Sigmoid colon (tissue), 7 donors: ENCODE measurements at places on chromosomes 2 and 18. TPM values are rescaled to one million over a fixed set of nuclear protein-coding genes. Genes with fewer than 3 reads are reported as not detected.

- no peak overlapping the region for H3K27ac ChIP-seq
- H3K4me3 ChIP-seq = no peak overlapping the region
- no peaks in the 10 kb centered on the region for H3K36me3 ChIP-seq
- H3K4me1 ChIP-seq = peaks cover 3% of the 10 kb centered on the region
- DNase-seq = no peak
- no peaks in the 10 kb centered on the region for H3K27me3 ChIP-seq
Observed at GRCh38 chr2:74206180-74206688, 7.8 kb downstream of the MTHFD2 start.

DNA sequence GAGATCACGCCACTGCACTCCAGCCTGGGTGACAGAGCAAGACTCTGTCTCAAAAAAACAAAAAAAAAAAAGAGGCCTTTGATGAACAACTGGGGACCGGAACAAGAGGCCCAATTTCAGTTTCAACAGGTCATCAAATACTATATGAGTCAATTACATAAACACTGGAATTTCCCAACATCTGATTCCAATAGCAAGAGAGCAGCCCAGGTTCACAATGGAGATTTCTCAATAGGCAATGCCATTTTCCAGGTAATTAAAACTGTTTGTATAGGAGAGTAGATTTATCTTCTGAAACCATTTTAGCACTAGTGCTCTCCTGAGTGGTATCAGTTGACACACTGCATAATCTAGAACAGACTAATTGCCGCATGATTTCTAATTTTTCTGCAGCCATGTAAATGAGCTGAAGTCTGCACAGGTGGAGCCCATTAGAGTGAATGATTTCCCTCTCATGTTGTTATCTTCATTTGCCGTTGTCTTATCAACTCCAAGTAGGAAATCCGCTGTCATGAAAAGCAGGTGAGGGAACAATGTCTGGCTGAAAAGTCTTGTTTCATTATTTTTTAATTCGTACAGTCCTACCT is 264.1 kb upstream of the MEIS1 start:
- no peak for DNase-seq
- no peak overlapping the region for H3K27ac ChIP-seq
- no peak overlapping the region for H3K4me3 ChIP-seq

DNA sequence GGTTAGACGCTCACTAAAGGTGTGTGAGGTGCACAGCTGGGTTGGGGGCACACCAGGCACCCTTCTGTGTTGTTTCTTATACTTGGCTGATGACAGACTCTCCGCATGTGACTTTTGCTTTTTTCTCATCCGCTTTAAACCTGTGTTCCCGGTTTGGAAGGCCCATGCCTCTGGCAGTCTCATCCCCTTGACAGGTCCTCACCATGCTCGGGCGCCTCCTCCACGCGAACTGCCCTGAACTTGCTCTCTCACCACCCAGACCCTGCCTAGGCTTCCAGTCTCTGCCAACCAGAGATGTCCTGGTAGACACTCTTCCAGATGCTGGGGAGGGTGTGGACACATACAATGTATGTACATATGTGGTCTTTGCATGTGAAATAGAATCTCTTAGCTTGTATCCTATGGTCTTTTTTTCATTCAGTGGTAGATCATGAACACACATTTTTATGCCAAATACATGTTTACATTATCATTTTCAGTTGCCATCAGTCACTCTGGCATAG is 79.8 kb downstream of the LIMS1 start:
- no peak overlapping the region for H3K4me3 ChIP-seq
- no peak overlapping the region for H3K27ac ChIP-seq
- H3K4me1 ChIP-seq = no peaks in the 10 kb centered on the region

- H3K36me3 ChIP-seq = no peaks in the 10 kb centered on the region
- peak overlapping the region; percentile 95 for H3K4me3 ChIP-seq
- H3K27me3 ChIP-seq = no peaks in the 10 kb centered on the region
- no peak for DNase-seq
Observed at GRCh38 chr18:48949606-48950535, 894 bp downstream of the SMAD7 start.

DNA sequence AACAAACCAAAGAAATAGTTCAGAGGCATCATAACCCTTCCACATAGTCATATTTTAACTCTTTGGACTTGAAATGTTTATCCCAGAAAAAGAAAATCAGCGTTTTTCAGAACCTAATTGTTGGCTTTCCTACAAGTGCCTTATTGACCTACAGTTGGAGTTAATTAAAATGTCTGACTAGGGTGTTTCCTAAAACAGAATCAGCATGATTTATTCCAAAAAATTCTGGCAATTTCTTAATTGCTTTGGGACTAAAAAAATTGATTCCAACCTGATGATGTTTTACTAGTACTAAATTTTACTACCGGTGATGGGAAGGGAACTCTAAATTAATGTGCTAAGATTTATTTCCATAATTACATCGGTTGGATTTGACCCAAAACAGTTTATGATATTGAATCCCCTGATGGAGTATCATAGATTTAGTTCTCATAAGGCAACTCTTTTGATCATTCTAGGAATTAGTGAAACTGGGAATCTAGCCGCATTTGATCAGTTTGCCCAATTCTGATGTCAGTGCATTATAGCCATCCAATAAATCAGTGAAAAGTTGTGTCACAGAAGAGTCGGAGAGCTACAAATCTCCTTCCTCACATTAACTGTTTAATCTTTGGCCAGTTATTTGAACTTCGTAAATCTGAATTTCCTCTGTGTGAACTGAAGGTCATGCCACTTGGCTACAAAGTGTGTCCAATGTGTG is 134.3 kb upstream of the DSEL start:
- H3K4me3 ChIP-seq = no peak overlapping the region
- no peak for DNase-seq
- H3K27ac ChIP-seq = no peak overlapping the region
- H3K36me3 ChIP-seq = no peaks in the 10 kb centered on the region
- no peaks in the 10 kb centered on the region for H3K4me1 ChIP-seq

- H3K4me1 ChIP-seq = no peaks in the 10 kb centered on the region
- no peaks in the 10 kb centered on the region for H3K36me3 ChIP-seq
- no peak overlapping the region for H3K27ac ChIP-seq
- no peaks in the 10 kb centered on the region for H3K27me3 ChIP-seq
Observed at GRCh38 chr2:166282154-166282553, 93.6 kb downstream of the SCN9A start.

- H3K27me3 ChIP-seq = no peaks in the 10 kb centered on the region
- H3K36me3 ChIP-seq = no peaks in the 10 kb centered on the region
- H3K4me3 ChIP-seq = no peak overlapping the region
- no peak for DNase-seq
- no peak overlapping the region for H3K27ac ChIP-seq
- no peaks in the 10 kb centered on the region for H3K4me1 ChIP-seq
Observed at GRCh38 chr2:231378026-231378722, 17.3 kb upstream of the B3GNT7 start.

DNA sequence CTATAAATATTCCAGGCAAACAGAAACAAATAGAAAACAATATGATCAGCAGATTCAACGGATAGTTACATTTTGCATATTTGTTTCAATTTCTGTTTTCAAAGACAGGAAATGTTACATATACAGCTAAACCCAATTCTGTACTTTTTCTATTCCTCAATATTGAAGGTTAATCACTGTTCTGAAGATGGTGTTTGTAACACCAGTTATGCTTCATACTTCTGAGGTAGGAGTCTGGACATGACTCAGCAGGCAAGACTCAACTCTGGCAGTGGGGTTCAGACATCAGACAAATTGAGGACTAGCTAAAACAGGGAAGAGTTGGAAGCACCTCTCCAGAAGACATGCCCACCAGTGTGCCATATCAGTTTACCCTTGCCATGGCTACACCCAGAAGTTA is 16.6 kb downstream of the SERPINB13 start:
- no peak overlapping the region for H3K27ac ChIP-seq
- DNase-seq = no peak
- no peaks in the 10 kb centered on the region for H3K36me3 ChIP-seq
- H3K4me3 ChIP-seq = no peak overlapping the region
- no peaks in the 10 kb centered on the region for H3K27me3 ChIP-seq
- H3K4me1 ChIP-seq = peaks cover 20% of the 10 kb centered on the region

DNA sequence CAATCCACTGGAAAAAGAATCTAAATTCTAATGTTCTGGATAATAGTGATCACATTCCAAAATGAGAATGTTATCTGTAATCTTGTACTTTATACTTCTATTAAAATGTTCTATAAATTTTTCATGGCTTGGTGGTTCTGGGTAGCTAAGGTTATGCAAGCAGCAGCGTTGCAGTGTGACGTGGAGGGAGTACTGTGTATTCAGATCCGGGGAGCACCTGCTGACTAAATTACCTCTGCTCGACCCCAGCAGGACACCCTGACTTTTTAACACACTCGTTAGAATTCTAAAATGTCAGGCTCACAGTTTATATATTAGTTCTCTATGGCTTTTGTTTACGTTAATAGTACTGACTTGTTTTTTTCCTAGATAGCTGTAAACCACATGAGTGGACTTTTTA is 13.0 kb downstream of the ATIC start:
- peak; percentile 73 for DNase-seq
- H3K4me1 ChIP-seq = no peaks in the 10 kb centered on the region
- H3K27me3 ChIP-seq = no peaks in the 10 kb centered on the region
- no peak overlapping the region for H3K4me3 ChIP-seq
- peaks cover 22% of the 10 kb centered on the region for H3K36me3 ChIP-seq

DNA sequence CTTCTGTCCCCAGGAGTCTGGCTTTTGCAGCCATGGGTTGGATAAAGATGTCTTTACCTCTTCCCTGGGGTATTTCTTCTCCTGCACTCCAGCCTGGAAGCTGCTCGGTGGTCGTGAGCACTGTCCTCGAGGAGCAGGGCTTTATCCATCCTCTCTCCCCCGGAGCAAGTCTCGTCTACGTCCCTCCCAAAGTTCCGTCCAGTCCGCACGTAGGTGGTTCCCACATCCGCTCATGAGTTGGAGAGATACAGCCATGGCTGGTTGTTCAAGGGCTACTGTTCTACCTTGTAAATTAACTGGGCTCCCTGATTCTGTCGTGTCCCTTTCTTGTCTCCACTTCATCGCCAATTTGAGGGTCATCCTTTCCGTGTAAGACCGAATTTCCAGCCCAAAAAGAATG is 47.1 kb downstream of the TRAPPC12 start:
- no peaks in the 10 kb centered on the region for H3K4me1 ChIP-seq
- no peak overlapping the region for H3K27ac ChIP-seq
- H3K4me3 ChIP-seq = no peak overlapping the region
- H3K27me3 ChIP-seq = no peaks in the 10 kb centered on the region
- no peak for DNase-seq

DNA sequence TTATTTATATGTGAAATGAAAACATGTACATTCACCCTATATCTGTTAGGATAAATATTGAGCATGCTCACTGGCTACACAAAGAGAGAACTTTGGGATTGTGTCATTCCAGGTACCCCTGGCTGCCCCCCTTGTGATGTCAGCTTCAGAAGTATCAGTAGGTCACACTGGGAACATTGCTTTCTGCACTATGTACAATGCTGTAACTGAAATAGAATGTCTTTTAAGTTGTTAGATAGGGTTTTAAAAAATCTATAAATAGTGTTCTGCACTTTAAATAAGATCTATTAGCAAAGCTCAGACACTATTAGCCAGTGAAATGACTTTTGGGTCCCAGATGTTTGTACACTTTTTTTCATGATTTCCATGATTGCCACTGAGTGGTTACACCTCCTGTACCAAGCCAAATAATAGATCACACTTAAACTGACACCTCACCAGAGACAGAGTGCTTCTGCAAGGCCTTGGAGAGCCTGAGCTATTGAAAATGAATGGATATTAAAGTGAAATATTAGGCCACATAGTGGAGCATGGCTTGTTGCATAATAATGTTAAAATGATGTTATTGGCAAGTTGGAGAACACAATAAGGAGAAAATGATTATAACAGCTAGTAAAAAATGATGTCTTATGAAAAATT is 297.0 kb upstream of the NXPH2 start:
- no peak overlapping the region for H3K27ac ChIP-seq
- DNase-seq = no peak
- H3K27me3 ChIP-seq = no peaks in the 10 kb centered on the region
- H3K4me3 ChIP-seq = no peak overlapping the region

DNA sequence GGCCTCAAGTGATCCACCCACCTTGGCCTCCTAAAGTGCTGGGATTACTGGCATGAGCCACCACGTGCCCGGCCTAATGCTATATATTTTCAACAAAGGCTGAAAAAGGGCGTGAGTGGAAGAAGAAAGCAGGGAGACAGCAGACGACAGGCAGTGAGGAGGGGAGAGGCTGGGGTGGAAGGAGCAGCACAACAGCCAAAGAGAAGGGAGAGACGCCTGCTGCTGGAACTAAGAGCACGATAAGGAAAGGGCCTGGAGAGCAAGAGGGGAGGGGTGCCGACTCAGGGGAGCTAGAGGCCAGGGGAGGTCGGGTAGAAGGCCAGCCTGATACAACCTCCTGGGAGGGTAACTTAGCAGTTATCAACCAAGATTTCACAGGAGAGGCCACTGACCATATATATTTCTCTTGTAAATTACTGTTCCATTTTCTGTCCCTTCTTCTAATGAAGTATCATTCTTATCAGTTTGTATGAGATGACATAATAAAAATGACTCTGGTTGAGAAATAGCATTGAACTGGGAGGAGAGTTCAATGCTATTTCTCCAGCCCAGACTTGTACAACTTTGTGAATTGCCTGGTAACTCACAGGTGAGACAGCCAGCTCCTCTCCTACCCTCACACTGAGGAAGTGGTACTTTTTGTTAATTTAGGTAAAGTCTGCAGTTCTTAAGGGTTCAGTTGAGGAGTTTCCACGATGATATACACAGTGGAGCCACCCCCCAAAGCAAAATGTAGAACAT is 5.8 kb upstream of the RNU4ATAC start:
- H3K27me3 ChIP-seq = no peaks in the 10 kb centered on the region
- no peak for DNase-seq
- H3K27ac ChIP-seq = no peak overlapping the region

DNA sequence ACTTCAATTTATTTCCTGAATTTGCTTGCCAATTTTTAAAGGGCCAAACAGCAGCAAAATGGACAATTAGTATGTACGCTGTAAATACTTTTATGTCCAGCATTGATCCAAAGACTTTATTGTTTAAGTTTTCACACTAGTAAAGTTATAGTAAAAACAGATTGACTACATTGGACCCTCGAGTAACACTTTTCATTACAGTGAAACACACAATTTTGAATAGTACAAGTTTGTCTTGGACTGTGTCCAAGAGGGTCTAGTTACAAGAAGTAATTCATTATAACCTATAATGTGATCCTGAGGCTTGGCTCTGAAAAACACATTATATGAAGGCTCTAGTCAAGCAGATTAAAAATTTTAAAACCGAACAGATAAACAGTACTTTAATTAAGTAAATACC is 11.4 kb upstream of the RBBP8 start:
- no peaks in the 10 kb centered on the region for H3K36me3 ChIP-seq
- no peak overlapping the region for H3K4me3 ChIP-seq
- H3K27me3 ChIP-seq = no peaks in the 10 kb centered on the region
- H3K27ac ChIP-seq = no peak overlapping the region

- no peaks in the 10 kb centered on the region for H3K36me3 ChIP-seq
- no peaks in the 10 kb centered on the region for H3K27me3 ChIP-seq
- H3K4me1 ChIP-seq = peaks cover 9% of the 10 kb centered on the region
- H3K4me3 ChIP-seq = no peak overlapping the region
Observed at GRCh38 chr2:55054106-55054875, 4.0 kb upstream of the RTN4 start.

- H3K4me1 ChIP-seq = peaks cover 98% of the 10 kb centered on the region
- H3K27ac ChIP-seq = peak overlapping the region; percentile 66
- peak; percentile 76 for DNase-seq
- H3K36me3 ChIP-seq = no peaks in the 10 kb centered on the region
- H3K4me3 ChIP-seq = no peak overlapping the region
Observed at GRCh38 chr2:239264838-239265651, 135.8 kb downstream of the HDAC4 start.

Gene MEP1B
- not detected for total RNA-seq

Gene DCDC2C
- not detected for total RNA-seq

Gene SLC38A11
- total RNA-seq = 0.83 TPM

Gene STAT4
- total RNA-seq = not detected

Gene IKZF2
- 9.6 TPM for total RNA-seq

Gene EVA1A
- total RNA-seq = 1.2 TPM

Gene HOXD9
- 10.6 TPM for total RNA-seq
